ENCODE measurements at places on chromosomes 1 and 21. TPM values are rescaled to one million over a fixed set of nuclear protein-coding genes. Genes with fewer than 3 reads are reported as not detected.

GRCh38 chr1:75338616-75339483, 204.7 kb downstream of the LHX8 start:
- DNase-seq: no peak

PANK4 gene
- 50.2 TPM for total RNA-seq

GRCh38 chr1:166136222-166136621, 30.6 kb downstream of the FAM78B start:
- DNase-seq: no peak

DNA sequence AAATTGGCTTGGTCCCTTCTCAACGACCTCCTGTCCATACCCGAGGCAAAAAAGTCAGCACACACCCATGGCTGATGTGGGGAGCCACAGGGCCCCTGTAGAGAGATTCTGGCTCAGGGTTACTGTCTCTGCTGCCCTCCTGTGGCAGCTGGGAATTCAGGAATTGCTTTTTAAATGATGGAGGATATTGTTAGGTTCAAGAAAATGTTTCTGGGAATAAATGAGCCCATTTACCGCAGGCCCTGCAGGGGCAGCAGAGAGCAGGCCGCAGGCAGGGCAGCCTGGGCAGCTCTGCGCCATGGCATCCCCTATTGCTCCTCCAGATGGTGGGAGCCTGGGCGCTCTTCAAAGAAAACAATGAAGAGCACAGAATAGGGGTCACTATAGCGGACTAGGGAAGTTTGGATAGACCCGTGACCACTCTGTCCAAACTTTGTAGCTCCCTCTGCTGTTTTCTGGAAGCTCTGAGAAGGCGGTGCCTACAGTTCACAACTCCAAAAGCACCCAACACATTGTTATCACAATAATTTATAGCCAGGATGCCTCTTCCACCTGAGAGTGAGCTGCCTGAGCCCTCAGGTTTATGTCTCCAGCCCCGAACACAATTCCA, 201.1 kb downstream of the BACH1 start:
- no peak for DNase-seq

RHBG gene
- total RNA-seq: not detected
